ENCODE measurements at places on chromosomes 12 and 14. TPM values are rescaled to one million over a fixed set of nuclear protein-coding genes. Genes with fewer than 3 reads are reported as not detected.

RPGRIP1 gene
- total RNA-seq: not detected

GRCh38 chr12:6432991-6433390 is 11.8 kb upstream of the CD27 start:
- no peaks in the 10 kb centered on the region for H3K36me3 ChIP-seq
- no peaks in the 10 kb centered on the region for H3K4me1 ChIP-seq
- H3K27me3 ChIP-seq: no peaks in the 10 kb centered on the region
- H3K4me3 ChIP-seq: no peak overlapping the region
- DNase-seq: no peak

ASCL4 gene
- total RNA-seq: not detected

DNA sequence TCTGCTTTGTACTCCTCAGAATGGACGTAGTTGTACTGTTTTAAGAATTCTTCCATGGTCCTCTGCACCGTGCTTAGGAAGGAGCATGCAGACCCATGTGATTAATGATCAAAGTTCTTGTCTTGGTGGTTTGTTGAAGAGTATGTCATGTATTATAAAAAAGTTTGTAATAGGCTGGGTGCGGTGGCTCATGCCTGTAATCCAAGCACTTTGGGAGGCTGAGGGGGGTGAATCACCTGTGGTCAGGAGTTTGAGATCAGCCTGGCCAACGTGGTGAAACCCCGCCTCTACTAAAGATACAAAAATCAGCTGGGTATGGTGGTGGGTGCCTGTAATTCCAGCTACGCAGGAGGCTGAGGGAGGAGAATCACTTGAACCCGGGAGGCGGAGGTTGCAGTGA is 61.8 kb upstream of the RTL1 start:
- no peaks in the 10 kb centered on the region for H3K27me3 ChIP-seq
- H3K4me1 ChIP-seq: no peaks in the 10 kb centered on the region
- no peak for DNase-seq

DNA sequence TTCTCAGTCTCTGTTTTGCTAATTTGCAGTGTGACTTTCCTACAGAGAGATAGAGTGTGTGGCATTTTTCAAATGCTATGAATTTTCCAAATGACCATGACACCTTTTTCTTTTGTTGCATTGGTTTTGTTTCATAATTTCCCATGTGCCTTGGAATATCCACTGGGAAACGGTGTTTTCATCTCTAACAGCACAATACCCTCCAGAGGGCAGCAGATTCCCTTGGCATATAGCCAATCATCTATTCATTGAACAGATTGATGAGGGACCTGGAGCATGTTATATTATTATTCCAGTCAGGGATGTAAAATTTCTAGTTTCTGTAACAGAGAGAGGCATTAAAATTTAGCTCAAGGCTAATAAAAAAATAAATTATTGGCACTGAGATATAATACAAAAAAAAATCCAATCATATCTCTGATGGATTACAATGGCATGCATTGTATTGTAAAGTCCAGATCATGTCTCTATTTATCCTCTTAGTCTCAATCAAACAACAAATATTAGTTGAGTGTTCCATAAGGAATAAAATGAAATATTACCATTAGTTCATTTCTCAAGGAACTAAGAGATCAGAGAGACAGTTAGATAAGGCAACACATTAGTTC is 29.6 kb upstream of the NTN4 start:
- DNase-seq: peak; percentile 69
- no peaks in the 10 kb centered on the region for H3K4me1 ChIP-seq
- no peak overlapping the region for H3K27ac ChIP-seq
- peaks cover 3% of the 10 kb centered on the region for H3K27me3 ChIP-seq
- H3K36me3 ChIP-seq: no peaks in the 10 kb centered on the region

DNA sequence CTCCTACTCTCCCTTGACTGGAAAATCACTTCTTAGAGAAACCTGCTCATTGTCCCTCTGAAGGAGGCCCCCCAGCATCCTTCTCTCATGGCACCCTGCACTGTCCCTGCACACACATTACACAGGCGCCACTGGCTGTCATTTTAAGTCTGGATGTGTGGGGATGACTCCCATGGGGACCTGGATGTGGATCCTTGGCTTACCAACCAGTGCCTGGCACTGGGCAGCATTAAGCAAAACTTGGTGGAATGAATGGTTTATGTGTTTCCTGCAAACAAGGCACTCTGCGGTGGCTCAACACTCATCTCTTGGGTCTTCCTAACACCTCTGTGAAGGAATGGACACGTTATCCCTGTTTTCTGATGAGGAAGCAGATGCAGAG is 162.4 kb downstream of the RBM19 start:
- no peaks in the 10 kb centered on the region for H3K27me3 ChIP-seq
- no peak for DNase-seq
- no peaks in the 10 kb centered on the region for H3K4me1 ChIP-seq
- no peak overlapping the region for H3K27ac ChIP-seq
- H3K36me3 ChIP-seq: no peaks in the 10 kb centered on the region

BAG5 gene
- 17.4 TPM for total RNA-seq

VRTN gene
- total RNA-seq: 0.39 TPM

OTOGL gene
- 15.0 TPM for total RNA-seq

GRCh38 chr12:92785563-92785950 is 82.8 kb downstream of the PLEKHG7 start:
- H3K36me3 ChIP-seq: no peaks in the 10 kb centered on the region
- H3K27ac ChIP-seq: no peak overlapping the region
- no peaks in the 10 kb centered on the region for H3K27me3 ChIP-seq
- no peak overlapping the region for H3K4me3 ChIP-seq
- H3K4me1 ChIP-seq: peaks cover 4% of the 10 kb centered on the region

SNAPC1 gene
- total RNA-seq: 13.0 TPM

DNA sequence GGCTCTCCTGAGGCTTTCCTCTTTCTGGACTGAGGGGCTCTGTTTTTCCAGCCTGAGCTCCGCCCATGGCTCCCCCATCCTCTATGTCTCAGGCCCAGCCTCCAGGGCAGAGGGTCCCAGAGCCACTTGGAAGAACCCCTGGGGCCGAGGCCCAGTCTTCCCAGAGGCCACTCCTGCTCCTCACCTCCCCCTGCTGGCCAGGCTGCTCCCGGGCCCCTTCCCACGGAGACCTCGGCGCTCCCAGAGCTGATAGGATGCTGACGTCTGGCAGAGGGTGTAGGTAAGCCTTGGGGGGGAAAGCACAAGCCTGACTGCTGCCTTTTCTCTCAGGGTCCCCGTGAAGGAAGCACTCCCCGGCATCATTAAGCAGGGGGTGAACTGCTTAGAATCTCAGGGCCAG is 51.4 kb downstream of the ERH start:
- H3K27me3 ChIP-seq: no peaks in the 10 kb centered on the region
- no peak overlapping the region for H3K4me3 ChIP-seq
- peak; percentile 67 for DNase-seq
- H3K27ac ChIP-seq: no peak overlapping the region
- H3K4me1 ChIP-seq: no peaks in the 10 kb centered on the region
- no peaks in the 10 kb centered on the region for H3K36me3 ChIP-seq

Data from cardiac muscle cell (in vitro differentiated cells and primary cell).